D341Med (cell line): ENCODE measurements at places on chromosomes 6 and 20.

DNA sequence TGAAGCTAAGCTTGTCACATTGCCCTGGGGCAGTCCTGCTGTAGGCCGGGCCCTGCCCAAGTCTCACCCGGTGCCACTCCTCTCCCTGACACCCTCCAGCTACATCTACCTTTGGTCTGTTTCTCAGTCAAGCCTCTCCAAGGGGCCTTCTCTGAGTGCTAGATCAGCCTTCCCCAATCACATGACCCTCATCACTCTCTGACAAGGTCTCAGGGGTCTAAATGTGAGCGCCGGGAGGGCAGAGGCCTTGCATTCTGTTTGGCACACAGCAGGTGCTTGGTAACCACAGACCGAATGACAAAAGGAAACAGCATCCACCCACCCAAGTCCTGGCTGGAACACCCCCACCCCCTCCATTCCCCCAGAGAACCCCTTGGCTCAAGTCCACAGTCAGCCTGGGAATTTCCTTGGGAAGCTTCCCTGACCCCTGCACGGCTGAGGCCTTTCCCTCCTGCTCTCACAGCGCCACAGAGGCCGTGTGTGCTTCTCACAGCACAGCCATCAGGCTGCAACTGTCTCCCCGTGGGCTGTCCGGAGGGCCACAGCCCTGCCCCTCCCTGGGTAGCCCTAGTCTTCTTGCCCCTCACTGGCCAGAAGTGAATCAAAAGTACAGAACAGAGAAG is 32.9 kb downstream of the PKIG start:
- no peak for DNase-seq

GRCh38 chr6:126531840-126532239 is 191.9 kb downstream of the CENPW start:
- no peak for DNase-seq

DNA sequence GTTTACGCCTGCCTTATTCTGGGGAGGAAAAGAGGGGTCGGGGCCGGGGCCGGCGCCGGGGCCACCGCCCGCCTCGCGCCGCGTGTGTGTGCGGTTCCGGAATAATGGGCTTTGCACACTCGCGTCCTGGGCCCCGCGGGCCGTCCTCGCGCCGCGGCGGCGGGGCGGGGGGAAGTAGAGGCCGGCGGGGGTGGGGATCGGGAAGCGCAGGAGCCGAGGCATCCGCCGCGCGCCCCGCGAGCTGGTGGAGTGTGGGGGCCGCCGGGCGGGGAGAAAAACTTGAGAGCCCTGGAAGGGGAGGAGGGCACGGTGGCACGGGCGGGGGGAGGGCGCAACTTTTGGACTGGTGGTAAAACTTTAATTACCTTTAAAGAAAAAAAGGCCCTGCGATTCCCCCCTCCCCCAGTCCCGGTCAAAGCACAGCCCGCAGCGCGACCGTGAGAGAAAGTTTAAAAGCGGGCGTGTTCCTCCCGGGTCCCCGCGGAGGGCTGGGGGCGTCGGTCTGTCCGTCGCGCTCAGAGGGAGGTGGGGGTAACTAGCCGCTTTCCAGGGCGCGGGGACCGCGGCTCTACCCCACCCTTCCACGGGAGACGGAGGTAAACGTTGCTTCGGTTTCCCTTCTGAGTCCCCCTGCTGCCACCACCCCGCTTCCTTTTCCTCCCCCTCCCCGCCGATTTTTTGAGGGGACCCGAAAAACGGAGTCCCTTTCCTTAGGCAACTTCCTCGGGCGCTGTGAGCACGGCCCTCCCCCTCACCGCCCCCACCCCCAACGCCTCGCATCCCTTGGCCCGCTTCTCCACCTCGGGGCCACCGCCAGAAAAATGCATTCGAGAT is 1.9 kb downstream of the L3MBTL3 start:
- peak; percentile 66 for DNase-seq

- DNase-seq = no peak
These were observed 4.4 kb downstream of the CD83 start for GRCh38 chr6:14121936-14122344.

DNA sequence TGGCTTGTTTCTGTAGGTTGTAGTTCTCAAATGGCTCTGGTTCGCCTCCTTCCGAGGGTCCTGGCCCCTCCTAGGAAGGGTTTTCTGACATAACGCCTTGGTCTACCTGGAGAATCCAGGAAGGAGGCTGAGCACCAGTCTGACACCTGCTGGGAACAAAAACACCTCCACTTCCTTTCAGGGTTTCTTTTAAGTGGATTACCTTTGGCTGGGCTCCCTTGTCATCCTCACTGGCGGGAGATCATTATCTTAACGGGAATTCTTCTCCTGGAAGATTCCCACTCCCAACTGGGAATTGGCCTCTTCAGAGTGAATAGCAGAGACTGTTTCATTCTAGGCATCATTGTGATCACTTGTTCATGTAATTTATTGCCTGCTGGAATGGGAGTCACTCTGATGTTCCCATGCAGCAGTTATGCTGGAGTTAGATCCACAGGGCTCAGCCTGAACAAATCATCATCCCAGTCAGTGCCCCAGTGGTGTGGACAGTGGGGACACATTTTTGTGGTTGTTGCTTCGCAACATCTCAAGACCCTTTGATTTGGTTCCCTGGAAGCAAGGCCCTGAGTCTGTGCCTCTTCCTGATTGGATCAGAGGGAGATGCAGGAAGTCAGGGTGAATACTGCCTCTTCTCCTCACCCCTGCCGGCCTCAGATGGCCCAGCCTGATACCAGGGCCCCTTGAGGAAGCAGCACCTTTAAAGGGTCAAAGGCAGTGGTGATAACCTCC is 49.1 kb downstream of the LYRM2 start:
- DNase-seq = peak; percentile 40

GRCh38 chr6:11973238-11973637 is 38.9 kb upstream of the HIVEP1 start:
- no peak for DNase-seq

GRCh38 chr6:122389704-122390372 is 9.6 kb upstream of the HSF2 start:
- DNase-seq = no peak

GRCh38 chr6:55892749-55893357 is 17.5 kb upstream of the BMP5 start:
- no peak for DNase-seq

DNA sequence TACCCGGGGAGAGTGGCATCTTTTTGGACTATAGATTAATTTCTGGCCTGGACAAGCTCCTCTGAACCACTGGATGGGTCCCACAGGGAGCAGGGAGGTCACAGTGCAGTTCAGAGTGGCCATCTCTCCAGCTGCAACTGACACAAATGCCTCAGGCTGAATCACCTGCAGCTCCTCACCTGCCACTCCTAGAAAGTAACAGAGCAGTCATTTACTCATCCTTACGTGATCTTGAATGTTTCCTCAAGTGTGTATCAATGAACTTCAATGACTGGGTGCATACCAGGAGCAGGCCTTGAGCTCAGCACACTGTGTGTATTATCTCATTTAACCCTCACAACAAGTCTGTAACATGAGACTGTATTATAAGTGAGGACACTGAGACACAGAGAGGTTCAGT is 40.0 kb upstream of the SIRPG start:
- no peak for DNase-seq

GRCh38 chr6:971981-972640 is 279.2 kb upstream of the EXOC2 start:
- DNase-seq = no peak
